Stimulated activated CD4-positive, alpha-beta T cell treated with anti-CD3 and anti-CD28 coated beads, TNF-alpha, amount 100 ng/mL, for 48 hours (primary cell): ENCODE measurements at places on chromosomes 13 and 19.

DNA sequence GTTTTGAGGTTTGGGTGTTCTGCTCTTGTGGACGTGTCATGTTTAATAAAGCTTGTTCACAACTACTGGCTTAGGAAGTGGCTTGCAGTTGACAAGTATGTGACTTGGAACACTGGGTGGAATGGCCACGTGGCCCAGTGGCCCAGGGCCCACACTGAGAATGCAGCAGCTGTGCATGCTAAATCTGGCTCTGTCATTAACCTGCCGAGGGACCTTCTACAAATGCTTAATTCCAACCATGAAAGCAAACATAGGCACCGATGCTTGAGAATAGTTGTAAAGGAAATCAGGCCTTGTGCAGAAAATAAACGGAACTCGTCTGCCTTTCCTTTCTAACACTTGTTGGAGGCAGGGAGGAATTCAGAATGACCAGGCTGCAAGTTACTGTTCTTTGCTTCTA lies 11.6 kb upstream of the CLDN10 start:
- DNase-seq: no peak

DNA sequence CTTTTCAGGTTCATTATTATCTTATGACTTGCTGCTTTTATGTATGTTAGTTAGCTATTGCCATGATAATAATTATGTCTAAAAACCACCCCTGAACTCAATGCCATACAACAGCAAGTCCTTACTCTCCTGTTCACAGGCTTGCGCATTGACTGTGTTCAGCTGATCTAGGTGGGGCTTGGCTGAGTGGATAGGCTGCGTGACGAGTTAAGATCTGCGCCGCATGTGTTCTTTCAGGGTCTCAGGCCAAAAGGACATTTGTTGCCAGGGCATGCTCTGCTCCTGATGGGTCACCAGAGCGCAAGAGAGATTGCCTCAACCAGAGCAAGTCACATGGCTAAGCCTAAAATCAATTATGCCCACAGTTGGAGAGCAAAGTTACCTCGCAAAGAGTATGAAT lies 859 bp downstream of the ZNF568 start:
- DNase-seq: no peak

- no peak for DNase-seq
These were observed 219.6 kb downstream of the RAP2A start for GRCh38 chr13:97653443-97654140.

- no peak for DNase-seq
These were observed 375.7 kb upstream of the SPRY2 start for GRCh38 chr13:80716610-80717081.

GRCh38 chr13:108269601-108270328 lies at the start of gene TNFSF13B:
TSS of gene TNFSF13B (plus strand) at chr13:108269718. CDS start at chr13:108269896, 178 bp downstream.
- peak; percentile 37 for DNase-seq

GRCh38 chr13:96089749-96090239 lies at the start of gene HS6ST3:
TSS of gene HS6ST3 (plus strand) at chr13:96090107.
- DNase-seq: no peak

DNA sequence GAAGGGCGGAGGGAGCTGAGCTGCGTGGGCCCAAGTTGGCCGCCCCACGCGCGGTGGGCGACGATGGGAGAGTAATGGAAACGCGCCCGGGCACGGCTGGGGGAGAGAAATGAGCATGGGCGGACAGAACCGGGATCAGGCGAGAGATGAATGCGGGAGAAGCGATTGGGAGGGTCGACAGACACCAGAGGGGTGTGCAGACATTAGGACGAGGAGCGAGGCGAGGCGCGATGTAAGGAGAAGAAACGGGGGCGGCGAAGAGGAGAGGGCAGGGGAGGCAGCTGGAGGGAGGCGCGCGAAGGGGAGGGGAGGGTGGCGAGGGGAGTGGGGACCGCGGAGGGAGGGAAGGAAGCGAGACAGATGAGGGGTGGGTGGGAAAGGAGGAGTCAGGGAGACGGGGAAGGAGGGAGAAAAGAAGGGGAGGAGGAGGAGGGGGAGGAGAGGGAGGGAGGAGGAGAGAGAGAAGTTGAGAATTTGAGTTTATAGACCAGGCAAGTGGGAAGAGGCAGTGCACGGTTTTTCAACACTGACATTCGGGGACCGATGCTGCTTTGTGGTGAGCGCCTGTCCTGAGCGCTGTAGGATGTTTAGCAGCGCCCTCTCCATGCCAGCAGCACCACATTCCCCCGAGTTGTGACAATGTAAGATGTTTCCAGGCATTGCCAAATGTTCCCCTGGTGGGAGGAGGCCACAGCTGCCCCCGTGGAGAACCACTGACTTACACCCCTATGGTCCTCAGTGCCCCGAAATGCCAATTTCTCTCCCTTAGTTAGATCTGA lies at the start of gene SHISA7:
Gene SHISA7, minus strand, starts transcription at position 256 of the 779 bp plus-strand sequence. CDS start 437 bp downstream, outside the sequence.
- no peak for DNase-seq

DNA sequence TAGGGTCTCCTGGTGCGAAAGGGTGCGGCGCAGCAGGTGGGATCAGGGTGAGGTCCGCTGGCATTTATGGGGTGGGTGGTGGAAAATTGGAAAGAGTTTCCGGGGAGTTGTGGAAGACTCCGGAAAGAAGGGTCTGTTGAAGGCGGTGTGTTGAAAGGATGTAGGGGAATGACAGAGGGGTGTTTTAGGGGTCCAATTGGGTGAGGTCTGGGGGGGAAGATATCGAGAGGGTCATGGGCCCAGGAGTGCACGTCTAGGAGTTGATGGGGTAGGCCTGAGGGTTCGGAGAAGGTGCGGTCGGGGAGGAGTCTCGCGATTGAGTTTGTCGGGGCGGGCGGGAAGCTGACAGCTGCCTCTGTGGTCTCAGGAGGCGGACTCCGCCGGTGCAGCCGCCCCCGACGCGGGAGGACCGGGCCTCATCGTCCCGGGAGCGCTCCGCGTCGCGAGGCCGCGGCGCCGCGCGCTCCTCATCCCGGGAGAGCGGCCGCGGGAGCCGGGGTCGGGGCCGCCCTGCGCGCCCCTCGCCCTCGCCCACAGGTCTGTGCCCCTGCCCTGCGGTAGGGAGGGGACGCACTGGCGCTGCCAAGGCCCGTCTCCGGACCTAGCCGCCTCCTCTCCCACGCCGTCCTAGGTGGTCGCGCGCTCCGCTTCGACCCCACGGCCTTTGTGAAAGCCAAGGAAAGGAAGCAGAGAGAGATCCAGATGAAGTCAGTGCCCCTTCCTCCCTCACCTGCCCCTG lies 7.0 kb downstream of the PGLYRP1 start:
- DNase-seq: no peak

DNA sequence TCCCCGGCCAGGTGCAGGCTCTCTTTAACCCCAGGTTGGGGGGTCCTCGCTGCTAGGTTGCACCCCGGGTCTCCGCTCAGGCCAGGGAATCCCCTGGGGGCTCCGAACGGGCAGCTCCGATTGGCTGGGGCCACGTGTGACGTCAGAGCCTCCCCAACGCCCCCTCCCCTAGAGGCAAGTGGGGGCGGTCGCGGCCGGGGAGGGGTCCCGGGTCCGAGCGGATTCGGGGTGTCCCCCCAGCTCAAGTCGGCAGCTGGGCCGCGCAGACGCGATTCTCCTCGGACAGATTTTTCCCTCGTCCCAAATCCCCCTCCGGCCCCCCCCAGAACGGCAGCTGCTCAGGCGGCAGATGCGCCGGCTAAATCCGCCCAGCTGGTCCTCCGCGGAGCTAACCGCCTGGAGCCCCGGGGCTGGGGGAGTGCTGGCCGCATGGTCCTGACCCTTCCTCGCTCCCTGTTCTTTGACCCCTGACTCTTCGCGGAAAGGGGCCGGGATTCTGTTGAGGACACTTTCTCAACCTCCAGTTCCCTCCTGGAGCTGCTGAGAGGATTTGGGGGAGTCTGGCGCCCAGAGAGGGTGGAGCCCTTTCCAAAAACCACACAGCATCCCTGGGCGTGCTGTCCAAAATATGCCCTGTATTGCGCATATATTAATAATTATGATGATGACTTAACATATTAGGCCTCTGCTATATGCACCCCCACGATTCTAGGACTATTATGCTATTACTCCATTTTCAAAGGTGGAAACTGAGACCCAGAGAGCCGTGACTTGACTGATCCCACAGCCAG lies 25.4 kb upstream of the SEMA6B start:
- no peak for DNase-seq

- DNase-seq: no peak
These were observed 222.4 kb downstream of the NBEA start for GRCh38 chr13:35164324-35164932.

- no peak for DNase-seq
These were observed 116.5 kb downstream of the SLITRK1 start for GRCh38 chr13:83765796-83766195.

DNA sequence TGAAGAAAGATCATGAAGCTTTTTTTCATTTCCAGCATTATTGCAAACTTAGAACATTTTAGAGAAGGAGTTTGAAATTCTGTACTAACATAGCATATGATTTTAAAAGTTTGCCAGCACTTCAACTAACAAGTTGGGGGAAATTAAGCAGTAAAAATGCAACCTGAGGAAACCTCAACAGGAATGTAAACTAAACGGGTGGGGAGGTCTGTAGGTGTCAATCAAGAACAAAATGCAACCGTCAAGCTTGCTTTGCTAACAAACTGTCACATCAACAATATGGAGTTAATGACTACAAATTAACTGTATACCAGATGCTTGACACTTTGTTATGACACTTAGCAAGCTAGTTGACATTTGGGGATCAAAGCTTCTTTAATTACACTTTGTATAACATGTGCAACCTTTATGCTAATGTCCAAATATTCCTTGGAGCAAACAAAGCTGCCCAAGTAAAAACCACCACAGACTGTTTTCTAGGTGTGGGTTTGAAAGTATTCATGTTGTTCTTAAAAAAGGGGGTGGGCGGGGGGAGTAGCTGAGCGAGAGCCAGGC lies 52.1 kb downstream of the DACH1 start:
- no peak for DNase-seq

GRCh38 chr13:37143911-37144310 lies 38.4 kb upstream of the CSNK1A1L start:
- DNase-seq: no peak

- DNase-seq: no peak
These were observed 59.9 kb upstream of the SLAIN1 start for GRCh38 chr13:77637588-77637987.

- no peak for DNase-seq
These were observed 40.9 kb upstream of the UFM1 start for GRCh38 chr13:38308736-38309135.

DNA sequence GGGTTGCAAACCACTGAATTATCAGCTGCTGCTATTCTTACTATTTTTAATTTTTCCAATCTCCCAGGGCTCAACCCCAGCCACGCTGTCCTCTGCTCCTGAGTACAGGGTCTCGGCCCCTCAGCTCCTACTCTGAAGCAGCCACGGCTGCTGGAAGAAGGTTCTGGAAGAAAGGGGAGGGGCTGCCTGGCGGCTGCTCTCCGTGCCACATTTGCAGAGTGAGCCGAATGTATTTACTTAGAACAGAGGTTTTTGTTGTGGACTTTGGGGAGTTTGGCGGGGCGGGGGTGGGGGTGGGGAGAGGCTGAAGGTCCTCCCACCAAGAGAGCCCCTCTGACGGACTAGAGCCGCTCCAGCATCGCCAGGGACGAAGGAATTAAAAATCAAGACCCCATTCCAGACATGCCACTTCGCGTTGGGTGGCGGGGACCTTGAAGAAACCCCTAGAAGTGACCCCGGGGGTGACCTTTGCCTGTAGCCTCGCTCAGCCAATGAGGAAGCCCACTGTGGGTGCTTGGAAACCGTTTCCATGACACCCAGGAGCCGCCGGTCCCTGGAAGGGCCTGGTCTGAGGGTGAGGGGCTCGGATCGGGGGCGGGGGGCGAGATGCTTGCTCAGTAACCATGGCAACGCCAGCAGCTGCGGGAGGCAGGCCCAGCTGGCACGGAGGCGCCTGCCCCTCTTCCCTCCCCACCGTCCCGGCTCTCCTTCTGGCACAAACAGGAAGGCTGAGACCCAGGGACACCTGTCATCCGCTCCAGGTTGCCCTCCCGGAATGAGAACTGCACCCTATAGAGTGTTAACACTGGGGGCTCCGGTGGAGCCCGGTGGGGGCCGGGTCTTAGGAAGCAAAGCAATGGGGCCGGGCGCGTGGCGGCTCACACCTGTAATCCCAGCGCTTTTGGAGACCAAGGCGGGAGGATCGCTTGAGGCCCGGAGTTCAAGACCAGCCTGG lies 54.2 kb upstream of the PTPRS start:
- no peak for DNase-seq

GRCh38 chr13:112062072-112062567 lies 4.8 kb upstream of the SOX1 start:
- no peak for DNase-seq

- no peak for DNase-seq
These were observed 19.5 kb upstream of the IFT88 start for GRCh38 chr13:20547479-20547908.

GRCh38 chr13:92716749-92717148 lies 509.9 kb upstream of the GPC6 start:
- no peak for DNase-seq

- DNase-seq: no peak
These were observed 5.9 kb upstream of the S1PR5 start for GRCh38 chr19:10523135-10523636.
